ENCODE measurements at places on chromosomes 5 and 9.
A peak's percentile ranks its signal among the peaks of the same experiment; 100 is the strongest.

DNA sequence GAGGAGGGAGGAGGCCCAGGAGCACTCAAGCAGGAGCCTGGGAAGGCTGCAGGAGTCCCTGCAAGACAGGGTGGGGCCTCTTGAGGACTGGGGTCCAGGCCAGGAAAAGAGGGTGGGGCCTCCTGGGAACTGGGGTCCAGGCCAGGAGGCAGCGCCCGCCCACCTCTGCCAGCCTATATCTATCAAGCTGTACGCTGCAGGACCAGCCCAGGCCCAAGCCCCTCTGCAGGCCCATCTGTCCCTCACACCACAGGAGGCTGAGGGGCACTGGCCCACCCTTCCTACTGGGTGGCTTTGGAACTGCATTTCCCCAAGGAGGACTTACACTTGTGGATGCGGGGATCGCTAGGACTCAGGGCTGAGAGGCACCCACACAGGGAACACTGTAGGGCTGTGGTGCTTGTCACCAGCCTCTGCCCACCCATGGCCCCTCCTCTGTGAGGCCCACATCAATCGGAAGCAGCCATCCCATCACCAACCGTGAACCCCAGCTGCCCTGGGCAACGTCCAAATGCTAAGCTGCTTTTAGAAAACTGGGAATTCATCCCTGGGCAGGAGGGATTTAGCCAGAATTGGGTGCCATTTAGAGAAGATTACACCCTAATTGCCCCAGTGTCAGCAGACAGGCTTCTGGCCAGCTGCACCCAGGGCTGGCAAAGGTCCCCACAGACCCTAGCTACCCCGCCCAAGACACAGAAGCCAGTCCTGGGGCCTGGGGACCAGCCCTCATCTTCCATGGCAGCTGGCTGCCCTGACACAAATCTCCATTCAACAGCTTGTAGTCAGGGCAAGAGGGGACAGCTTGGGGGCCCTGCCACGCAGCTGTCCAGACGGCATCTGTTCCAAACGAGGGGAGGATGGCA lies 15.3 kb downstream of the BICD2 start:
- no peak for DNase-seq

DNA sequence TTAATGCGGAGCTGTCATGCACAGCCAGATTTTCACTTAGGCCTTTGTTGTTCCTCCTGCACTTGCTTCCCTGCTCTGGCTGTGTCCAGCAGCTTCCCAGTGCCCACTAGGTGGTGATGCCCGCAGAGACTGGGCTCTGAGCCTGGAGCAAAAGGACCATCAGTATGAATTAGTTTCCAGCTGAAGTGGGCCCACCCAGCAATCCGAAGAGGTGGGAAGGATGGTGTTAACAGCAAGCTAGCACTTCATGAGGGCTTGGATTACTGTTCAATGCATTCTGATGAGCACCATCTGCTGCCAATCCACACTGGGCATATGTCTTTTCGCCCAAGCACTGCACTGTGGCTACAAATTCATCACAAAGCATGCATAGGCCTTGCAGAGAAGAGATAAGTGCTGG lies 459.1 kb downstream of the SPOCK1 start:
- DNase-seq = no peak

DNA sequence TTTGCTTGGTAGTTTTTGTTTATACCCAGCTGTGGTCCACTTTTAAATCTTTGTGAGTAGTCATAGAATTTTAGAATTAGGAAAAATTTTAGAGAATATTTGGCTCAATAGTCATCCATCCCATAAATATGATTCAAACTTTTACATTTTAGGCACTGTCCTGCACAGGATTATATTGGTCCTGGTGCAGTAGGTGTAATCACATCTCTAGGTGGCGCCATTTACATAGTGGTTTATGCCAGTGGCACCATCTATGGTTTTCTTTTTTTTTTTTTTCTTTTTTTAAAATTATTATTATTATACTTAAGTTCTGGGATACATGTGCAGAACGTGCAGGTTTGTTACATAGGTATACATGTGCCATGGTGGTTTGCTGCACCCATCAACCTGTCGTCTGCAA lies 260.7 kb upstream of the KCNN2 start:
- DNase-seq = no peak

DNA sequence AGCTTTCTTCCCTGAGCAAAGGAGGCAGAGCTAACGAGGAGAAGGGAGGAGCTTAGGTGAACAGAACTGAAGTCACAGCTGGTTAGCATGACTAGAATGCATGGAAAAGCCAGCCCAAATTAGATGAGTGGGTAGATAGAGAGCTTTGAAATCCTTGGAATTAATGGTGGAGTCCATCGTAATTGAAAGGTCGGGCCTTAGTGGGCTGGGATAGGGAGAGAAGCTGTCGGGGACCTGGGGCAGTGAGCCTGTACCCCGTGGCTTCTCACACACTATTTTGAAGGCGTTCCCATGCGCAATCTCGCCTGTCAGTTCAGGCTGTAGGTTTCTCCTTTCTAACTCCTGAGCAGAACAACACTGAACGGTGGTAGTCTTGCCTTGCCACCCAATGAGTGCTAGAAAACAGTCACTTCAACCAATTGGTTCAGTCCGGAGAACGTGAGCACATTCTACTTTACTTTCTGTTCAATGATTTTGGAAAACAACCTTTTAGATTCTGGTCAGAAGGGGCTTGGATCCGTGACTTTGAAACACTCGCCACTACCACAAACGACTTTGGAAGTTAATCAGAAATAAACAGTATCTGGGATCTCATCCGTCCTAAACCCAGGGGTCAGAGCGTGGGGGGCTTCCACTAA lies 655 bp upstream of the RAI14 start:
- DNase-seq = peak; percentile 21

DNA sequence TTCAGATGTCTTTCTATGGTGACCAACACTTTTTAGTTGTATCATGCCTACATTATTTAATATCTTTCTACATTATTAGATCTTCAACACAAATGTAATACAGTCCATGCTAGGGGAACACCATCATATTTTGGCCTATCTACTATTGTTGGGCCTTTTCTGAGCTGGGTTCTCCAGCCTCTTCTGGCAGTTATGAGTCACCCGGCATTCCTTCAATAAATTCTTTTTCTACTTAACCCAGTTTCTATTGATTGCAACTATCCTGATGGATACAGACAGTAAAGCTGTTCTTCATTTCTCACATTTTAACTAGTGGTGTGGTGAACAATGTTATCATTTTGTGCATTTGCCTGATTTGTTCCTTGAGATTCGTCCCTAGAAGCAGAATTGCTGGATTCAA lies 529.3 kb downstream of the BNC2 start:
- DNase-seq = no peak

DNA sequence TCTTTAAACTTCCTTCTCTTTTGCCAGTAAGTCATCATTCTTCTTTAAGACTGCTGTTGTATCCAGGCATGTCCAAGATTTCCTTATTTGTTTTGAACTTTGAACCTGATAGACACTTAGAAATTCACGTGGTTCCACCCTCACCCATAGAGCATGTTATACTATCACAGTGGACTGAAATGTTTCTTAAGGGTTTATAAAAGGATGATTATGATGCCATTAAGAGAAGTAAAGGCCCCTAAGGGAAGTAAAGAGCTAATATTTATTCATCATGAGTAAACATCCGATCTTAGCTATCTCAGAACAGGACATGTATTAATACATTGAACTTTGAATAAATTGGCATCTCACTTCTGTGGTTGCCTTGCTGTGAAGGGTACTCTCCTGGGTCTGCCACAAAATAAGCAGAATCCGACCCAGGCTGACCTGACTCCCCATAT lies 49.8 kb downstream of the PRKACG start:
- DNase-seq = no peak

Data from CD4-positive, alpha-beta T cell treated with Interleukin-4 for 4 hours (primary cell).